T-helper 17 cell (primary cell): ENCODE measurements at places on chromosomes 16 and 17. TPM values are rescaled to one million over a fixed set of nuclear protein-coding genes. Genes with fewer than 3 reads are reported as not detected.

GRCh38 chr16:11675561-11676511 is 7.6 kb downstream of the SNN start:
- DNase-seq: no peak

The KRTAP1-1 gene
- total RNA-seq: not detected

The DYNLRB2 gene
- not detected for total RNA-seq

GRCh38 chr17:35117984-35118383 is 1.7 kb downstream of the RAD51D start:
- no peak for DNase-seq

The TBC1D3K gene
- total RNA-seq: not detected

The MYH4 gene
- not detected for total RNA-seq

GRCh38 chr16:4976611-4977145 is 18.5 kb downstream of the SEC14L5 start:
- no peak for DNase-seq

DNA sequence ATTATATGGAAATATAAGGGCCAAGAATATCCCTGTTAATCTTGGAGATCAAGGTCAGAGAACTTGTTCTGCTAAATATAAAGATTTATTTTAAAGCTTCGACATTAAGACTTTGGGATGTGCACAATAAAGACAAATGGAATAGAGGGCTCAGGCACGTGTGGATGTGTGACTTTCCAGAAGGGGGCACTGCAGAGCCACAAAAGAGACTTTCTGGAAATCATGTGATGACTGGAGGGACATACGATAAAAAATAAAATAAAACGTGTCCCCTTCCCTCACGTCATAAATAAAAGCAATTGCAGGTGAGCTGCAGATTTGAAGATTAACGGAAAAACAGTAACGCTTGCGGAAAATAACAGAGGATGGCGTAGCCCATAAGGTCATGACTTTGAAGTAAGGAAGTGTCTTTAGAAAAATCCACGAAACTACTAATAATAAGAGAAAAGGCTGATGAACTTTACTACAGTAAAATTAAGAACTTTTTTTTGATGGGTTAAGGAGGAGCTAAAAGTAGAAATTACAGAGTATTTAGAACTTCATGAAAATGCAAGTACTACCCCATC is 9.4 kb upstream of the ENGASE start:
- peak; percentile 46 for DNase-seq

GRCh38 chr16:78474762-78475161 is 375.3 kb downstream of the WWOX start:
- DNase-seq: no peak

DNA sequence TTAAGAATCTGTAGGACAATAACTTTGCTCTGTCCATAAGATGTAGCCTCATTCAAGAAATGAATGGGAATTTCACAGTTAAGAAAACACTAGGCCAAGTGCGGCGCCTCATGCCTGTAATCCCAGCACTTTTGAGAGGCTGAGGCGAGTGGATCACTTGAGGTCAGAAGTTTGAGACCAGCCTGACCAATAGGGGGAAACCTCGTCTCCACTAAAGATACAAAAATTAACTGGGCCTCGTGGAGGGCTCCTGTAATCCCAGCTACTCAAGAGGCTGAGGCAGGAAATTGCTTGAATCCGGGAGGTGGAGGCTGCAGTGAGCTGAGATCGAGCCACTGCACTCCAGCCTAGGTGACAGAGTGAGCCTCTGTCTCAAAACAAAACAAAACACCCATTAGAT is 19.9 kb upstream of the RSL1D1 start:
- no peak for DNase-seq

The KCNG4 gene
- not detected for total RNA-seq

GRCh38 chr17:4475001-4475400 is 23.7 kb upstream of the SPNS2 start:
- no peak for DNase-seq

DNA sequence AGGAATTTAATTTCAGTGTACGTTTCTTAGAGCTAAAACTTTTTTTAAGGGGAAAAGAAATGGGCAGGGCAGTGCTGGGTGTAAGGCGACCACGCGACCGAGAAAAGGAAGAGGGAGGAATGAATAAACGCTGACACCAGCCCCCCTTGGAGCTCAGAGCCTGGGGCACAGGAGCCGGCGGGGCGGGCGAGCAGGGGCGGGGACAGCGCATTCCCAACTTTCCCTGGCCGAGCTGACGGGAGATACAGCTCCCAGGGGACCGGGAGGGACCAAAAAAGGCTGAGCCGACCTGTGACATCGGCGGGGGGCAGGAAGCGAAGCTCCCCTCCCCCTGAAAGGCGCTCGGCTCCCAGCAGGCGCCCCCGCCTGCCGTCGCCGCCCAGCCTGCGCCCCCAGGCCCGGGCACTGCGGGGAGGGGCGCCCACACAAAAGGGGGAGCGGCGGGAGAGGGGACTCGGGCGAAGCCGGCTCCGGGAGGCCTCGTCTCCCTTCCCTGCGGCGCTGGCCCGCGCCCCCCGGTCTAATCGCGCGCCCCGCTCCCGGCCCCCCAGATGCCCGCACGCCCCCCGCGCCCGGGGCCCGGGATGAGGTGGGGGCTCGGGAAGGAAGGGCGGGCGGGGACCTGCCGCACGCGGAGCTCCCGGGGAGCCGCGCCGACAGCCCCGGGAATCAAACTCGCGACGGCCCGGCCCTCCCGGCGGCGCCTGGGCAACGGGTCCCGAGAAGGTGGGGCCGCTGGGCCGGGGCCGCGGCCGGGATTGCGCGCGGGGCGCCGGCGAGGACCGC is 622 bp downstream of the CUEDC1 start:
- no peak for DNase-seq

DNA sequence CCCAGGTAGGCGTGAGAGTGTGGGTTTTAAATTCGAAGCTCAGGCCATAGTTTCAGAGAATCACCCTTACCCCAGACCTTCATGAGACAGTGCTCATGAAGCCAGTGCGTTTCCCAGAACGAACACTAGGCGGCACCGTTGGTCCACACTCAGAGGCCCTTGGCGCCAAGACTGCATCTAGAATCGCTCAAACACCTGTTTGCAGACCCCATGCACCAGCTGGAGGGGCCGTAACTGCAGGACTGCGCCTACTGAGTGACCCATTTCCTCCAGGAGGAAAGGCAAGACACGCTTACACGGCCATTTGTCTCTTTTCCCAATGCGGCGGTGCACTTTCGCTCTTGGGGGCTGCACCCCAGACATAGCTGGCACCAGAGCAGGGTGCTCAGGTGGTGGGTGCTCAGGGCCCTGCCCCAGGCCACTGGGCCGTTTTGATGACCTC is 34.0 kb downstream of the ADGRG5 start:
- DNase-seq: peak; percentile 57

The GAN gene
- total RNA-seq: 8.0 TPM

DNA sequence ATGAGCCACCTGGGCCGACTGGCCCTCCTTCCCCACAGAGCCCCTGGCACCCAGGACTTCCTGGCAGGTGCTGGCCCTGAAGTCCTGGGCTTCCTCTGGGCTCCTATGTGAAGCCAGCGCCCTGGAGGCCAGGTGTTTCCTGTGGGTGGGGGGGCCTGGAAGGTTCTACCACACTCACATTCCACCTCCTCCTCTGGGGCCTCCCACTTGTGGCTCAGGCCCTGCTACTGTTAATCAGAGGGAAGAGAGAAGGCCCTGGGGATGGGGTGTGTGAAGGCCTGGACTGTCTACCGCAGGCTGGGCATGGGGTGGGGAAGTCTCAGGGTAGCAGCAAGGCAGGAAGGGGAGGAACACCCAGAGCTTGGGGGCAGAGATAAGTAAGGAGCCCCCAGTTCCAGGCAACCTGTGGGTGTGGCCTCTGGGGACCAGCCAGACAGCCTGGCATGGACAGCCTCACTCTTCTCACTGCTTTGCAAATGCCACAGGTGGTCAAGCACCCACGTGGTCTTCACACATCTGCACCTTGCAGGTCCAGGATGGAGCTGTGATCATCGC is 111.9 kb upstream of the TNRC6C start:
- DNase-seq: no peak

The PRSS53 gene
- total RNA-seq: 3.2 TPM

DNA sequence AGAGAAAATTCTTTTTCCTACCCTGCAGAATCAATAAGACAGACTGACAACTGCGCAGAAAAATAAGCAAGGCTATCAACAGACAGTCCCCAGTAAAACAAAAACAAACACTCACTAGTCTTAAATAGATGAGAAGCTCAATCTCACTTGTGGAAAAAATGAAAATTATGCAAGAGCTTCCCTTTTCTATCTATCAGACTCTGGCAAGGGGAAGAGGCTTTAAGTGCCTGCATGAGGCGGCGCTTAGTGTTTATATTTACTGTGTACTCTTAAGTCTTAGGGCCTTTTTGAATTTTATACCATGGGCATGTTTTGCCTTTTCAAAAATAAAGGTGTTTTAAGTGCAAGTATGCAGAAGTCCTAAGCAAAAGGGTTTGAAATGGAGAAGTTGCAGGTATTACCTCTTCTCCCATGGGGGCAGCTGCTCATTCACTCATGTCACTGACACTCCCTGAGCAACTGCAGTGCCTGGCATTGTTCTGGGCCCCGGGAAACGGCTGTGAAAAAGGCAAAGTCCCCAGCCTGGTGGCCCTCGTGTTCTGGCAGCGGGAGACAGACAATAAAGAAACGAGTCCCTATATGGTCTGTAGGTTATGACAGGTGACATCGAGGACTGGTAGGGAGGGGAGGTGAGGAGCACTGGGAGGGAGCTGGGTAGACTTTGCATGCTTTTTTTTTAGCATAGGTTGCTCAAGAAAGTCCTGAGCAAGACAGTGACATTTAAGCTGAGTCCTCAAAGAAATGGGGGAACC is 35.2 kb downstream of the HSBP1 start:
- DNase-seq: no peak

DNA sequence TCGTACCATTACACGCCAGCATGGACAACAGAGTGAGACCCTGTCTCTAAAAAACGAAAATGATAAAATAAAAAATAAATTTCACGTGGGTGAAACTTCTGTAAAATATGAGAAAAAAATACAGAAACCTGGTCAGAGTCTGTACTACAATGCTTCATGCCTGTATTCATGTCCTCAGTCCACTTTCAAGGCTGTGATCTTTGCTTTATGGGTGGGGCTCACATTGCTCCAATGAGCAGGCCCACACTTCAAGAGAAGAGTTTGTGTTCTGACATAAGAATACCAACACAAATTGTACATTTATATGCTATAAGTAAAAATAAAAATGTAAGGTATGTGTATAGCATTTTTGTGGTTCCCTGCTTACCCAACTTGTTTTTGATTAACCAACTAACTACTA is 32.2 kb upstream of the ABCA3 start:
- no peak for DNase-seq

DNA sequence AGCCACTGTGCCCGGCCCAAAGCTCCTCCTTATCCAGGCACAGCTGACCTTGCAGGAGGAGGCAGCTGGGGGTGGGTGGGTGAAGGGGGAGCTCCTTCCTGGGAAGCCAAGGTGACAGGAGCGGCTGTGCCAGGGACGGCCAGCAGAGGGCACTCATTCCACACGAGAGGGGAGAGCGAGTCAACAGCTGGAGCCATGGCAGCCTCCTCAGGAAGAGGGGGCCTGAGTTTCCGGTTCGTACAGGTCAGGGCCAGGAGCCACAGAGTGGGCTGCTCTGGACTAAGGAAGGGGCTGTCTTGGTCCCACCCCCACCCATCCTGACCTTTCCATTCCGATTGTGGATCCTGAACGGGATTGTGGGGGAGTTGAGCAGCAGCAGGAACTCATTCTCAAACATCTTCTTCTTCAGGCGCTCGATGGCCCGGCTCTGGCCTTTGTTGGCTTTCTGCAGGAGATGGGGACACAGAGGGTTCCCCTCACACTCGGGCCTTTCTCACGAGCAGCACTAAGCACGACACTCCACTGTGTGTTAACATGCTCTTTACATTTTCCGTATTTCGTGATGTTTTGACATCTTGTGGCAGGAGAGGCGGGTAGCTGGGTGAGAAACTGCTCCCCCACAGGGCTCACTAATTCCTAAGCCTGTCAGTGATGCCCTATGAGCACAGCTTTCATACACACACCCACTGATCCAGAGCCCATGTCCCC is 61.6 kb downstream of the TIMM22 start:
- DNase-seq: peak; percentile 28

- DNase-seq: no peak
These were observed 441 bp downstream of the CMTM4 start for GRCh38 chr16:66695935-66696668.

DNA sequence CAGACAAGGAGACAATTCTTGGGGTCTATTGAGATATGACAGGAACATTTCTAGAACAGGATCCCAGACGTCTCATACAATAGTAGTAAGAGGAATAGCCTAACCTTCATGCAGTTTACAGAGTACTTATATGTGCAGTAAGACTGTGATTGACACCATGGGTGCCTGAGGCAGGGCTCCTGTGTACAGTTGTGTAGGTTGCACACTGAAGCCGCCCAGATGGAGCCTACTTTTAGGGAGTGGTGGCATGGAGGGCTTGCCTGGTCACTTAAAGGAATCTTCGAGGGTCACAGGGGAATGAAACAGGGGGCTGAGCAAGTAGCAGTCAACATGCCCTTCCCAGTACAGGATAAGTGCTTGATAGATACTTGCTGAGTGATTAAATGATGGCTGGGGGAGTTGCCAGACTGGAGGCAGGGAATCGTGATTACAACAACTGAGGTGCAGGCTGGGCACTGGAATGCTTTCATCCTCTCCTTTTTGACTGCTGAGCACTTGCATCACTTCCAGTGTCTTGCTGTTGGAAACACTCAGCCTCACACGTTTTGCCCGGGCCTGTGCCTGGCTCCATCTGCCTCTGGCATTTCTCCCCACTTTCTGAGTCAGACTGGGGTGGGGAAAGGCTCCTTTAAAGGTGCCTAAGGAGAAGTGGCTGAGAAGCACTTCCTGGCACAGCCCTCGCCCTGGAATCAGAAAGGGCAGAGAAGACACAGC is 71.0 kb downstream of the COPRS start:
- DNase-seq: no peak

- no peak for DNase-seq
These were observed 32.4 kb downstream of the CCL4 start for GRCh38 chr17:36136036-36136435.
